ENCODE measurements at places on chromosomes 6 and 20. TPM values are rescaled to one million over a fixed set of nuclear protein-coding genes. Genes with fewer than 3 reads are reported as not detected.

GRCh38 chr6:43629104-43629504 is at the start of gene GTPBP2:
TSS of gene GTPBP2 (minus strand) at chr6:43629264. CDS start at chr6:43629162, 102 bp downstream.
- peak; percentile 98 for DNase-seq

- DNase-seq: no peak
Measured at GRCh38 chr20:19244291-19244690, 31.8 kb downstream of the SLC24A3 start.

- DNase-seq: no peak
Measured at GRCh38 chr6:42498473-42499128, 46.9 kb upstream of the TRERF1 start.

DNA sequence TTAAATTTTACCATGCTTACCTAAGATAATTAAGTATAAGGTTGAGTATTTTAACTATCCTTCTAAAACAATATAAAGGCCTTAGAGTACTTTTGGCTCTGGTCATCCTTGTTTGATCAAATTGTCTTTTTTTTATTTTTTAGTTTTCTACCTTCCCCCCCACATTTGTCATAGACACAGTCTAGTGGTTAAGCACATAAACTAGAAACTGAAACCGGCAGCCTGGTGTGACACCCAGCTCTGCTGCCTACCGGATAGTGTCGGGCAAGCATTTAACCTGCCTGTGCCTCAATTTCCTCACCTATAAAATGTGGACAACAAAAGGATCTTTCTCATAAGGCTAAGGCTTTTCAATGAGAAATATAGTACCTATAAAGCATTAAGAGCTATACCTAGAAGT is 21.6 kb upstream of the TULP4 start:
- no peak for DNase-seq

DNA sequence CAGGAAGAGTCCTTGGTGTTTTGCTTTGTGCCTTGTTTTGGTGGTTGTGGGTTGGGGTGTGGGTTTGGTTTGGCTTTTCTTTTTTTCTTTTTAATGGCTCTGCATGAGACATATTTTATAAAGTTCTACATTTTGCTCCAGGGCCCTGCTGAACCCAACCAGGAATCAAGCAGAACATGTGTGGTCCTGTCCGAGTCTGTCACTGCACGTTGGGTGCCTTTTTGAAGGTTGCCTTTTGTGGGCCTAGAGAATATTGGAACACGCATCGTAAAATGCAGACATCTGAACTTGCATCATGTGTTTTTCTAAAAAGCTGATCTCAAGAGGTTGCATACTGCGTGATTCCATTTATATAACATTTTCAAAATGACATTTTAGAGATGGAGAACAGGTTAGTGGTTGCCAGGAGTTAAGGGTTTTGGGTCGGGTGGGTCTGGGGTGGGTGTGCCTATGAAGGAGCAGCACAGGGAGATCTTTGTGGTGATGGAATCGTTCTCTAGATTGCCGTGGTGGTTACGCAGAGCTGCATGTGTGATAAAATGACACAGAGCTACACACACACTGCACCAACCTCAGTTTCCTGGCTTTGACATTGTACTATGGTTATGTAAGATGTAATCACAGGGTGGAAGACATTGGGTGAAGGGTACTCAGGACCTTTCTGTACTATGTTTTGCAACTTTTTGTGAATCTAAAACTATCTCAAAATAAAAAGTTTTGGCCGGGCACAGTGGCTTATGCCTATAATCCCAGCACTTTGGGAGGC is 80.2 kb downstream of the EYA2 start:
- DNase-seq: no peak

The SULF2 gene
- 23.5 TPM for total RNA-seq

The OR10C1 gene
- not detected for total RNA-seq

DNA sequence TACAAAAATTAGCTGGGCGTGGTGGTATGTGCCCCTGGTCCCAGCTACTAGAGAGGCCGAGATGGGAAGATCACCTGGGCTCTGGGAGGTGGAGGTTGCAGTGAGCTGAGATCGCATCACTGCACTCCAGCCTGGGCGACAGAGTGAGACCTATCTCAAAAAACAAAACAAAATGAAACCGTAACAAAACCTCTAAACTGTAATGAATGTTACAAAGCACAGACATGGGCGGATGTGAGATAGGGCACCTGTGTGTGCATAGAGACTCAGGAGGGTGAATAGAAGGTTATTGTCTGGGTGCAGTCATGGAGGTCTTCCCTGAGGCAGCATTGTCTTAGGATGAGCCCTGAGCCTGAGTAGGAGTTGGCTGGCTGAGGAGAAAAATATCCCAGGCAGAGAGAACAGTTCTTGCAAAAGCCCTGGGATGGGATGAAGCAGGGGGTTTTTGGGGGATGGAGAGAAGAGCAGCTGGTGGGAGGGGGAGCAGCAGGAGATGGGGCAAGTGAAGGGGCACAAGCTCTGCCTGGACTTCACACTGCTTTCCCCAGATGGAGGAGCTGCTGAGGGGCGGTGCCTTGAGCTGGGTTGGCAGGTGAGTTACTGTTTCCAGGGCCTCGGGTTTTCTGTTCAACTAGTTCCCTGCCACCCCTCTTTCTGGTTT is 5.2 kb downstream of the BCAS4 start:
- no peak for DNase-seq

DNA sequence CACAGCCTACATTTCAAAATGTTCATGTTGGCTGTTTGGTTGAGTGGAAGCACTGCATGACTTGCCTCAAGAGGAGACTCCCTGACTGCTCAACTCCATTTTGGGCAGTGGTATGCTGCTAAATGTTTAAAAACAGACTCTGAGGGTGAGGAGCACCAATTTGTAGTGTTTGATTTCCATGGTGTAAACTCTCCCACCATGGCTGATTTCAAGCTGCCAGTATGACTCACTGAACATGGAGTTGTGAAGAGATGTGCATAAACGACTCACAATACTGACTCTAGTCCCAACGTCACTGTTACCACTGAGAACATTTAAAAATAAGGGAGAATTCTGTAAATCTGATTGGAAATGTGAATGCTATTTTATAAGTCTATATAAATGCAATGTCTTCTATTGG is 70.4 kb downstream of the BACH2 start:
- DNase-seq: no peak

DNA sequence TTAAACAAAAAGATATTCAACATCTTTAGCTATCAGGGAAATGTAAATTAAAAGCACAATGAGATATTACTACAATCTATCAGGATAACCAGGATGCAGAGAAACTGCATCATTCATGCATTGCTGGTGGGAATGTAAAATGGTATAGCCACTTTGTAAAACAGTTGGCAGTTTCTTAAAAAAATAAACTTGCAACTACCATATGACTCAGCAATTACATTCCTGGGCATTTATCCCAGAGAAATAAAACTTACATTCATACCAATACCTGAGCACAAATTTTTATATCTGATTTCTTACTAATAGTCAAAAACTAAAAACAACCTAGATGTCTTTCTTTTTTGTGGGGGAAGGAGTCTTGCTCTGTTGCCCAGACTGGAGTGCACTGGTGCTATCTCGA is 190.3 kb upstream of the TAB2 start:
- DNase-seq: peak; percentile 57

DNA sequence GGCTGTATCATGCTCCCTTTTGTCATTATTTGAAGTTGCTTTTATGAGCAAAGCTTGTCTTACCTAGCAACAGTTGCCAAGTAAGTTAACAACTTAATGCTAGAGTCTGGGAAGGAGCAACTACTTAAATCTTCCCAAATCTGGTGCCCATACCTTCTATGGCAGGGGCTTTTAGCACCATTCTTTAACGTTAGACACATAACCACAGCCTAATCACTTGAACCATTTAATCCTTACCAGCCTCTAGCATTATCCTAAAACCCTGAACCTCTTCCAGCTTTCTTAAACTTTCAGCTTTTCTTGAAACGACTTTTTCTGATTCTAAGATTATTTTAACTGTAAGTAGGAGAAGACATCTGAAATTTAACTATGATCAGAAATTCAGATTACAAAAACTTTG is at the start of gene C6orf163:
C6orf163 (plus strand) TSS at position 83 of the 400 bp plus-strand sequence; CDS start at position 370, 287 bp downstream.
- DNase-seq: no peak

The ZC2HC1B gene
- not detected for total RNA-seq

The MCCD1 gene
- total RNA-seq: not detected

DNA sequence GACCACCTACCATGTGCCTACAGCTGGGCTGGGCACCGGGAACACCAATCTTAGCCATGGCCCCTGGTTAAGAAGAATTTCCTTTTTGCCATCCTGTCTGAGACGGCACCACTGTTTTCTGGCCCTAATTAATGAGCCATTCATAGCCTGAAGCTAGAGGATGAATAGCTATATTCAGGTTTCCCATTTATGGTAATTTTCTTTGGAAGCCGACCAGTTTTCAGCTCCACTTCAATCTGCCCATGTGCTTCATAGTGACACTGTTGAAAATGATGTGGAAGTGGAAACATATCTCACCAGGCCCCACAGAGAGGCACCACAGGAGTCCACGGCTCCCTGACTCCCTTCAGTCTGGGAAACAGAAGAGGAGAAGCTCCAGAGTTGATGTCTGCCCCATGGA is 22.6 kb upstream of the ULBP3 start:
- DNase-seq: no peak

GRCh38 chr20:60389882-60390281 is 431.7 kb downstream of the CDH26 start:
- no peak for DNase-seq

- no peak for DNase-seq
Measured at GRCh38 chr6:156564807-156565149, 212.4 kb upstream of the ARID1B start.

The DAAM2 gene
- 0.10 TPM for total RNA-seq

GRCh38 chr20:22453244-22454080 is 130.9 kb downstream of the FOXA2 start:
- DNase-seq: peak; percentile 32

The TFAP2C gene
- 1.9 TPM for total RNA-seq

GRCh38 chr6:50724381-50725124 is 11.2 kb downstream of the TFAP2D start:
- DNase-seq: no peak

The SAMD3 gene
- total RNA-seq: 0.07 TPM

The TBXT gene
- not detected for total RNA-seq

The PI16 gene
- not detected for total RNA-seq

DNA sequence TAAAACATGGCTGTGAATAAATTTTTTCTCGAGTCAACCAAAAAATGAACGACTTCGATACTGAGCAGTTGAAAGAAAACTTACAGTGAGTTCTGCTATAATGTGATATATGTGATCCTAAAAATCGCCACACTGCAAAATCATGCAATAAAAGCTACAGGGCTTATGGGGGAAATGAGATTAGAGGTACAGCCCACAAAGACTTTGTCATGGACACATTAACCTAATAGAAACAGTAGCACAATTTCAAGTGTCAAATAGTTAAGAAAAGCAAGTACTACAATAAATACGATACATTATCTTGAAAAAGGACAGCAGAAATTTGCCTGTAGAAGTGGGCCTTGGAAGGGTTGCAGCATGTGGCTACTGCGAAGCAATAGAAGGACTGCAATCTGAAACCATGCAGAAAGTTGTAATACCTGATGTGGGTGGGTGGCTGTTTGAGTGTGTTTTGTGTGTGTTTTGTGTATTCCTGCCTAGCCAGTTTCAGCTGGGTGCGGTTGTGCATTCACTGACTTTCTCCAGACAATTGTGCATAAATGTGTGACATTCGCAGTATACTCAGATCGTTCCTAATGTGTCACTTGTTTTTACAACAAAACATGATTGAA is 79.1 kb downstream of the RPP40 start:
- no peak for DNase-seq

The CAGE1 gene
- not detected for total RNA-seq

GRCh38 chr6:11122380-11122779 is 10.9 kb upstream of the ERVFRD-1 start:
- DNase-seq: no peak

DNA sequence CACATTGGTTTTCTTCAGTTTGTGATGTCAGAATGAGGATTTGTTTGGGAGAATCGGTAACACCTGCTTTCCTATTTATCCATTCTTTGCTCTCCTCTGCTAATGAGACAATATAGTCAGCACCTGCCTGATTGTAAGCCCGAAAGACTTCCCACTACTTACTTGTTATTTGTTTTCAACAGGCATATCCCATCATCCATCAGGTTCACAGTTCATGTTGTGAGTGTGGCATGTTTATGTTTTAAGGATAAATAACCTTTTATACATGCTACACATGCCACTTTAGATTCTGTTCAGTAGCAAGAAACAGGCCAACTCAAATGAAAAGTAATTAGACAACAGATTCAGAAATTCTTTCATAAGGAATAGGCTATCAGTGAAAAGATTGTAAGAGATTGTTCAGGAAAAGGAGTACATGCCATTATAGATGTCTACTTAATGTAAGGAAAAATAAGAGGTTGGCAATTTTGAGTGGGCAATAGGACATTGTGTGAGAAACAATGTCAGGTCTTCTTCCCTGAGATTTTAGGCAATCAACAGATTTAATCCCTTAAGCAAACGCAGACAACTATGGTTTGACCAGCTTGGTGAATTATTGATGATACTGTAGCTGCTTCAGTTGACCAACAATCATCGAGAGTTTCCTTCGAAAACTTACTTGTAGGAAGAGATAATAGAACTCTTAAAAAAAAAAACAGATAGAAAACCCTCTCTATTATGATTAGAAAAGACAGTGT is 7.9 kb upstream of the GPRC6A start:
- no peak for DNase-seq

- no peak for DNase-seq
Measured at GRCh38 chr20:32577023-32577422, 8.1 kb downstream of the NOL4L start.

GRCh38 chr6:72316675-72317380 is 305.0 kb upstream of the KCNQ5 start:
- no peak for DNase-seq

DNA sequence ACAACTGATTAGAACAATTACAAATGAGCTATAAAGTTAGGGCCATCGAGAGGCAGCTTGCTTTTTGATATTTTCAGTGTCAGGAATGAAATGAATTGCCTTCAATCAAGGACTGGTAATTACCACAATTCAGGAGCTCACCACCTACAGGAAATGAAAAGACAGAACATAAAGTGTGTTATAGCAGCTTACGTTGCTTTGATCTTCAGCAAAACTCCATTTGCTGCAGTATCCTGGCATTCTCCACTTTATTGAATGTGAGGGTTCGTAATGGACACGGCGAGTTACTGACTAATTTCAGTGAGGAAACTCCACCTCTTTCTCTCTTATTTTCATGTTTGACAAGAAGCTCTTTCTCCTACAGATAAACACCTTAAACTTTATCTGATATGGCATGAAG is 440.0 kb upstream of the HSF2 start:
- no peak for DNase-seq

DNA sequence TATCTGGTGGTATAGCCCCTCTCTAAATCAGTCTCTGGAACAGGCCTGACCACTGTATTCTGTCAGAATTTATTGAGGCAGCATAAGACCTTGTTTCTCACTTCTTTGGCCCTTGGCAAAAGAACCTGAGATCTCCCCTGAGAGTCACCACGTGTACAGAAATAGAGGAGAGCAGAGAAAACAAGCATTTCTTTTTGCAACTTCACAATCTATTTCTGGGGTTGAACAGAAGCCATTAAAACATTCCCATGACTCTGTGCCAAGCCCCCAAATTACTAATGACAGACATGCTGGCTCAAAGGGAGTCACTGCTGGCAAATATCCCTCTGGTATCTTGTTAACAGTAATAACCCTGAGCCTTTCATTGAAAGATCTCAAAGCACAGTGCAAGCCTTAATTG is 395.3 kb downstream of the MAFB start:
- DNase-seq: no peak
